ENCODE measurements at places on chromosomes 5 and 9.

GRCh38 chr5:21654-22233 lies 70.2 kb upstream of the PLEKHG4B start:
- DNase-seq: no peak

GRCh38 chr9:83599071-83599470 lies 23.9 kb upstream of the IDNK start:
- DNase-seq: no peak

DNA sequence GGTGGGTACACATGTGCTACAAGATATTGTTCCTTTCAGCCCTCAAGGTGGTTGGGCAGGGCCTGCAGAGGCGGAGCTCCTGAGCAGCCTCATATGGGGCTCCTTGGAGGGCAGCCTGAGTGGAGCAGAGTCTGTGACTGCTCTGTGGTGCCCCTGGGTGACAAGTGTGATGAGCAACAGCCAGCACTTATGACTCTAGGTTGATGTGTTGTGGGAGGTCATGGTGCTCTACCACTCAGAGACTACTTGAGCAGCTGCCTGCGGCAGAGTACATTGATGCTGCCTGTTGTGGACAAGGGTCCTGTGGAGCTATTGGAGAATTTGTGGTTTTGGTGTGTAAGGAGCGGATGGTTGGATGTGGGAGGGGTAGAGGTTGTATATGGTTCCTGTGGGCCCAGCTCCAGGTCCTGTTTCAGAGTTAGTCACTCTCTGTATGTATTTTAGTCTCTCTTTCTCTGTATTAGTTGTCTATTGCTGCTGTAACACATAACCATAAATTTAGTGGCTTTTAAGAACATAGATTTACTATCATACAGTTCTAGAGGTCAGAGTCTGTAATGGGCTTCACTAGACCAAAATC lies 141.3 kb downstream of the SREK1 start:
- DNase-seq: no peak

DNA sequence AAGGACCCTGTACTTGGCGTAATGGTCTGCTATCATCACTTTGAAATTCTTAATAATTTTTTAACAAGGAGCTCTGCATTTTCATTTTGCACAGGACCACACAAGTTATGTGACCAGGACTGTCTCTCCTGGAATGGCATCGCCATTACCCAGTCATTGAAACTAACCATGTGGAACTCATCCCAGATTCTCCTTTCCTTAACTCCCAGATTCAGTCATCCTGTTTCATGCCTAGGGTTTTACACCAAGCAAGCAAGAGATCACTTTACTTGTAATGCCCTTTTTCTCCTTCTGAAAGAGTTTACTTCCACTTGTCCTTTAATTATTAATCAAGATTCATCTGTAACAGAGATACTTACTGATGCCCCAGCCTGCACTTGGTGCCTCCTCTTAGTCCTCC lies 12.0 kb downstream of the FRMD3 start:
- no peak for DNase-seq

DNA sequence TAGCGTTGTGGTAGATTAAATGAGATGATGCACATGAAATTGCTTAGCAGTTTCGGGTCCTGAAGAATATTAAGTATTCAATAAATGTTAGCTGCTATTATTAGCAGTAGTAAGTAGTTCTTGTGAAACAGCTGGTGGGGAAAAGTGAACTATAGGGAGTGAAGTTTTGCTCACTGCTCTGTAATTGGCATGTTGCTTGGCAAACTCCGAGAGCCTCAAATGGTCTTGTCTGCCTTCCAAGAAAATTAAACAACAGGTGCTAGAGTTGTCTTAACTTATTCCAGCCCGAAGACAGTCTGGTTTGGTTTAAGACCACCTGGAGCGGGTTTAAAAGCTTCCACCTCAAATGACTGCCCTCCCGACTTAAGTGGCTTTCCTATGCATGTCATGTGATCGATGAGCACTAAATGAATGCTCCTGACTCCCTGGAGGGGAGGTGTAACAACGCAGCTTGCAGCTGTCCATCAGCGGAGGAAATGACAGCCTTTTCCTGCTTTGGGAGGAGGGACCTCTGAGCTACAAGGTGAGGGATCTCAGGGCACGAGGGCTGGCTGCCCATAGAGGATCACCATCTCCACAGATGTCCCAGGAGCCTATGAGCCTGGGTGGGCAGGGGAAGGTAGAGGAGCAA lies 202.9 kb upstream of the PANK3 start:
- no peak for DNase-seq

DNA sequence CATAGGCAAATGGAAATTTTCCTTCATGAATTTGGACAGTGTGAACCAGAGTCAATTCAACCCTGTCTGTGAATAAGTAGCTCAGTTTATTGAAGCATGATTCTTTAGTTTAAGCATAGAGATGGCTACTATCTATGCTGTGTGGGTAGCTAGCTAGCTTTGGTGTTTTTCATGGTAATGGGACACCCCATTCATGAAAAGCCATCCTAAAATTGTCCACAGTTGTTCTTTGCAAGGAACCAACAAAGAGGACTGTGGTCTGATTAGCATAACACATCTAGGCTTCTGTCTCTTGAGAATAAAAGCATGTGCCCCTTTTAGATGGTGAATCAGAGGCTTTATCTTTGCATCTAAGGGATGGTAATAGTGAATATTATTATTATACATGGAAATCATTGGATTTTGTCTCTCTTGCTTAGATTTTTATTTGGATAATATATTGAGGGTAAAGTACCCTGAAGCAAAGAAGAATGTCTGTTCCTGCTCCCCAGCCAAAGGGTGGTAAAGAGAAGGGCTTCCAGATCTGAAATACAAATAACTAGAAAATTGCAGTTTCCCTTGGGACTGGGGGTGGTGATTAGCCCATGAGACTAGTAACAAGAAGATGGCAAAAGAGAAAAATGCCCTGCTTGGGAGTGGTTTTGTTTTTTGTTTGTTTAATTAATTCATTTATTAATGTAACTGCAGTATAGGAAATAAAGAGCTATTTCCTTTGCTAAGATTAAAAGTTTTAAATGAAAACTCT lies 624.2 kb upstream of the ZNF608 start:
- DNase-seq: no peak

- DNase-seq: no peak
Observed at GRCh38 chr5:123582550-123583285, 70.7 kb downstream of the CSNK1G3 start.

All from NCI-H2081 (cell line).